AG04450 (cell line): ENCODE measurements at places on chromosomes 3 and 15.
A peak's percentile ranks its signal among the peaks of the same experiment; 100 is the strongest.

DNA sequence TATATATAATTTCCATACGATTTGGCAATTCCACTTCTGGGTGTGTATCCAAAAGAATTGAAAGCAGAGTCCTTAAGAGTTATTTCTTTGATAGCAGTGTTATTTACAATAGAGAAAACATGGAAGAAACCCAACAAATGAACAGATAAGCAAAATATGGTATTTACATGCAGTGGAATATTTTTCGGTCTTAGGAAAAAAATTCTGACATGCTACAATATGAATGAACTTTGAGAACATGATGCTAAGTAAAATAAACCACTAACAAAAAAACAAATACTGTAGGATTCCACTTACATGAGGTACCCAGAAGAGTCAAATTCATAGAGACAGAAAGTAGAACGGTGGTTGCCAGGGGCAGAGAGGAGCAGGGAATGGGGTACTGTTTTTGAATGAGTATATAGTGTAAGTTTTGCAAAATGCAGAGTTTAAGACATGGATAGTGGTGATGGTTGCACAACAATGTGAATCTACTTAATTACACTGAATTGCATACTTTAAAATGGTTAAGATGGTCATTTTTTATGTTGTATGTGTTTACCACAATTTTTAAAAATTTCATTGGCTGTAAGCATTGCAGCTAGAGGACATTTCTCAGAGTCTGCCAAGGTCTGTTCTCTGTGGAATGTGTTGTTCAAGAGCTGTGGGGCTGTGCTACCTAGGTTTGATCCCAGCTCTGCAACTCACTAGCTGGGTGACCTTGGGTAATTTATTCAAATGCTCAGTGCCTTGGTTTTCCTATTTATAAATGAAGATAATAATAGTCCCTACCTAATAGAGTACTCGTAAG is 122.1 kb downstream of the MEX3B start:
- DNase-seq = no peak

- DNase-seq = no peak
Observed at GRCh38 chr3:35724106-35724505, 84.8 kb downstream of the ARPP21 start.

- DNase-seq = no peak
Observed at GRCh38 chr3:197482001-197482400, 73.8 kb downstream of the BDH1 start.

- no peak for DNase-seq
Observed at GRCh38 chr3:155753038-155753639, 8.3 kb upstream of the PLCH1 start.

DNA sequence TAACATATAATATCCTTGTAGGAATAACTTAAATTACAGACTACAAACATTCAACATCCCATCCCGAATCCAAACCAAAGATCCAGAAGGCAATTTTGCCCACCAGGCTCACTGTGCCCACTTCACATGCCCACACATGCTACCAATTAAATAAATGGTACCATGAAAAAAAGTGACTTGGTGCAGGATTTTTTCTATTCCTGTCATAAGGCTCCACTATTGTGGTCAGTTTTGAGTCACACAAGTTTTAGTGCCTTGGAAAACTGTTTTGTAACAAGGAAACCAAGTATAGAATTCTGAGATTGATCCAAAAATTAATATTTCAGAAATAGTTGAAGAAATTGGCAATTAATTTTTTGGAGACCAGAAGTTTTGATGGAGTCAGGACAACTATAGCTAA is 470.1 kb upstream of the THBS1 start:
- DNase-seq = no peak

- no peak for DNase-seq
Observed at GRCh38 chr3:106323586-106323985, 454.8 kb upstream of the CBLB start.

DNA sequence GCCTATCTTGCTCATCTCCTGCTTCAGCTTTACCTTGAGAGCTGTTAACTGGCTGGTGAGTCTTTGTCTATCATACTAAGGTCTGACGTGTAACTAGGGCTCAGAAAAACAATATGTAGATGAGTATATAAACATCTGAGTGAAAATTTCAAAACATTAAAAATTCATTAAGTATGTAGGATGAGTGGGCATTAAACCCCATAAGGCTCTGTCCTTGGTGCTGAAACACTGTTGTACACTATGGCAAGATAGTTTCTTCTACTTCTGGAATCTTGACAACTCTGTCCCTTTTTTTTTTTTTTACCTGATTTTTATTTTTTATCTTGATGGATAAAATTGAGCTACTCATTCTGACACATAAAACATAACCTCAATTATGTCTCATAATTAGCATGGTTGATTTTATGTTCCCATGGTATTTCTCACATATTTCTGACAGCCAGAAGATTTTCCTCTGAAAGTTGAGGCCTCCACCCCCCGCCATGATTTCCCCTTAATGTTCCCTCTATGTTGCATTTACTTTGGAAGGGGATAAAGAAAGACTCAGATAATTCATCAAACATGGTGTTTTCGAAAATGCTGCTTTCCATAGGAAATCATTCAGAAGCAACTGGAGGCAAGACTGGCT is 54.3 kb downstream of the DGKG start:
- peak; percentile 18 for DNase-seq

DNA sequence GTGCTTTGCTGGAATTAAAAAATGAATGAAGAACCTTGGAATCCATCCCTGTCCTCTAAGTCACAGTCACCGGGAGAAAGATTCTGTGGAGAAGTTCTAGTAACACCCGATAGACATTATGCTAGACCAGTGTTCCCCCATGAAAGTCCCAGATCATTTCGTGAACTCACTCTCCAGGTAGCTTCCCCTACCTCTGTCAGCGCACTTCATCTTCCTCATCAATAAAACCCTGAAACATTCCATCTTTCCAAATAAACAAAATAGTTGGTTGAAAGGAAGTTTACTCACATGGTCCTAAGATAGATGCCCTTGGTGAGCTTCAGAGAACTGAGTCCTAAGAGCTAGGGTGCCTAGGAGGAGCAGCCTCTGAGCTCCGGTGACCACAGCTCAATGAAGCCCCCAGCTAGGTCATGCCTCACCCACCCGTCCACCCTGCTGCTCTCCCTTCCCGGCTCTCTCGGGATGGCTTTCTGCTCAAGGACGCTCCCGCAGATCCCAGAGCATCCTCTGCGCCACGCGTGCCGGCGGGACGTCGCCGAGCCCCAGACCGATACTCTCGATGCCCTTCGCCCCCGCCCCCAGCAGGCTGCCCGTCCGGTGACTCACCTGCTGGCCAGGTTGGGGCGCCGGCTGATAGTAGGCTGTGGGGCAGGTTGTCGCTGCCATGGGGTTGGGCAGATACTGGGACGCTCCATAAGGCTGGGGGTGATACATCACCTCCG is 776 bp downstream of the VGLL3 start:
- no peak for DNase-seq
